ENCODE measurements at places on chromosomes 2 and 18.
A peak's percentile ranks its signal among the peaks of the same experiment; 100 is the strongest.

GRCh38 chr2:184875911-184876310 lies 277.6 kb downstream of the ZNF804A start:
- DNase-seq: no peak

DNA sequence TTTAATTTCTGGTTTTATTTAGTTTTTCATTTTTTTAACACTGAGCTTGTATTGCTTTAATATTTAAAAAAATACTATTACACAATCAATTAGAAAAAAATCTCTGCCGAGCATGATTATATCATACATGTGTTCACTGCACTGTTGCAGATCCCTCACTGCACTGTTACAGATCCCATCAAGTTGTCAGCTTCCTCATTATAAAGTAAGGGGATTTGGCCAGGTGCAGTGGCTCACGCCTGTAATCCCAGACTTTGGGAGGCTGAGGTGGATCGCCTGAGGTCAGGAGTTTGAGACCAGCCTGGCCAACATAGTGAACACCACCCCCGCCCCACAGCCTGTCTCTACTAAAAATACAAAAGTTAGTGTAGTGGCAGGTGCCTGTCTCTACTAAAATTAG lies 33.0 kb upstream of the METTL21A start:
- DNase-seq: no peak

DNA sequence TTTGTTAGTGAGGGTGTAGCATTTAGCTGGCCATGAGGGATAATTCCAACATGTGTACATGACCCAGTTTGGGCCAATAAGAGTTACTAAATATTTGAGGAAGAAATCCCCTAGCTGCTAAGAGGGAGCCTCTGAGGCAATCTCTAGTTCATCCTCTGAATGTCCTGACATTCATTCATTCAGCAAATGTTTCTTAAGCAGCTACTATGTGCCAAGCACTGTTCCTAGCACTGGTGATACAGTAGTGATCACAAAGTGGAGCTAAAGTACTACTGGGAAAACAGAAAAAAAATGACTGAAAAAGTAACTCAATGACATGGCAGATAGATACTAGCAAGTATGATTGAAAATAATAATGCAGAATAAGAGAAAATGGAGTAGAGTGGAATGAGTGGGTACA lies 79.8 kb upstream of the PID1 start:
- no peak for DNase-seq

GRCh38 chr2:27118525-27119329 lies at the start of gene CGREF1:
TSS of gene CGREF1 (minus strand) at chr2:27119128. CDS start at chr2:27104366, 14,762 bp downstream.
- no peak for DNase-seq

DNA sequence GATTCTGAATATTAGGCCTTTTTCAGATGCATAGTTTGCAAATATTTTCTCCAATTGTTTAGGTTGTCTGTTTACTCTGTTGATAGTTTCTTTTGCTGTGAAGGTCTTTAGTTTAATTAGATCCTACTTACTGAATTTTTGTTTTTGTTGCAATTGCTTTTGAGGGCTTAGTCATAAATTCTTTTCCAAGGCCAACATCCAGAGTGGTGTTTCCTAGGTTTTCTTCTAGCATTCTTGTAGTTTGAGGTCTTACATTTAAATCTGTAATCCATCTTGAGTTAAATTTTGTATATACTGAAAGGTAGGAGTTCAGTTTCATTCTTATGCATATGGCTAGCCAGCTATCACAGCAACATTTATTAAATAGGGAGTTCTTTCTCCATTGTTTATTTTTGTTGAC lies 404.8 kb downstream of the LNPK start:
- DNase-seq: no peak

DNA sequence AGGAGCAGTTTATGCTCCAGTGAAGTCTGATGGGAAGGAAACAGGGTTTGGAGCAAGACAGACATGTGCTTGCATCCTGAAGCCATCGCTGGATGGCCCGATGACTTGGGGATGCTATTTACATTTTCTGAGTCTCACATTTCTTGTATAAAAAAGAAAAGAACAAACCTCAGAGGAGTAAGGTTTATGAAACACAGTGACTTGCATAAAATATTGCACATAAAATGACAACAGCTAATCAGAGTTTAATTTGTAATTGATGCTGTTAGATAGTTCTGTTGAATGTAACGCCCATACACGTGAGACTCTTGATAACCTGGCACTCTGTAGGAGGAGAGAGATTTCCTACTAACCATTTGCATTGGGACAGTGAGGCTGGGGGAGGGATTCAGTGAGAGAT lies 16.5 kb downstream of the PRELID3A start:
- no peak for DNase-seq

DNA sequence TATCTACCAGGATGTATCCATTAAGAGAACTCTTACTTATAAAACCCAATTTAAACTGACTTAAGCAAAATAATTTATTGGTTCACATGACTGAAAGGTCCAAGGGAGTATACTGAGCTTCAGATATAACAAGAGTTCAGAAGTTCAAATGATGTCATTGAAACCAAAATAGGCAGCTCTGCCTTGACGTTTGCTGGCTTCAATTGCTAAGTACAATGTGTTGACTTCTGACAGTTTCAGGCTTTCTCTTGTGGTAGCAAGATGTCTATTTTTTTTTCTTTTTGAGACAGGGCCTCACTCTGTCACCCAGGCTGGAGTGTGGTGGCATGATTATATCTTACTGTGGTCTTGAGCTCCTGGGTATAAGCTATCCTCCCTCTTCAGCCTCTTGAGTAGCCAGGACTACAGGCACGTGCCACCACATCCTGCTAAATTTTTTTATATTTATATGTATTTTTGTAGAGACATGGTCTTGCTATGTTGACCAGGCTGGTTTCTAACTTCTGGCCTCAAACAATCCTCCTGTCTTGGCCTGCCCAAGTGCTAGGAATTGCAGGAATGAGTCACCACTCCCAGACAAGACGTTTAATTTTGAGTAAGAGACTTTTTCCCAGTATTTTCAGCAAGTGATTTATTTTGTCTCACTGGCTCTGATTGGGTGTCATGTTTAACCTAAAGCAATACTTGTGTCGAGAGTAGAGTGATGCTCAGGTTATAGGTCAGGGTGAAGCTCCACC lies 184.8 kb downstream of the NR4A2 start:
- no peak for DNase-seq

DNA sequence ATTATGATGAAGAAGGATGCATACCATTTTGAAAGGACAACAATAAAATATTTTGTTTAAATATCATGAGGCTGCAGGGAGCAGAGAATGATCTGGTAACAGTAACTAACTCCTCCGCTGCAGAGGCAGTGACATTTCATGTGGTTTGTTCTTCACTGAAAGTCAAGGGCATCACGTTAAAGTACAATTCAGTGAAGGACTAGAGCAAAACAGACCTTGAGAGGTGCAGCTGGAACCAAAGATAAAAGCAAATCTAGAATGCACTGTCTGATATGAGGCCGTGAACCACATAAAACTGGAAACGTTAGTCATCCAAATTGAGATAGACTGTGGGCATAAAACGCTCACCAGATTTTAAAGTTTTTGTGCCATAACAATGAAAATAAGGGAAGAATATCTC lies 522.9 kb upstream of the TNP1 start:
- DNase-seq: no peak

GRCh38 chr2:164164602-164165001 lies 428.8 kb upstream of the FIGN start:
- no peak for DNase-seq

DNA sequence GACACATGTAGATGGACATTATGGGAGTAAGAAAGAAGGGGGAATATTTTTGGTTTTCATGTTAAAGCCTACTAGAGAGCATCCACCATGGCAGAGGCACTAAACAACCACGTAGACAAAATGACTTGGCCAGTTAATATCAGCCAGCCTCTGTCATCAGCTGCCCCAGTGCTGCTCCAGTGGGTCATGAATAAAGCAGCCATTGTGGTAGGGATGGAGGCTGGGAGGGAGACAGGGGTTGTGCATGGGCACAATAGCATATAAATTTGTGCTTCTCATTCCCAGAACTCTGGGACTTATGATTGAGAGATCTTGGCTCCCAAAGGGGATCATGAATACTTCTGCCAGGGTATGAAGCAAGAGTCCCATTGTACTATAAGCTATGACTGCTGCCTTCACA lies 31.1 kb upstream of the CXCR4 start:
- no peak for DNase-seq

DNA sequence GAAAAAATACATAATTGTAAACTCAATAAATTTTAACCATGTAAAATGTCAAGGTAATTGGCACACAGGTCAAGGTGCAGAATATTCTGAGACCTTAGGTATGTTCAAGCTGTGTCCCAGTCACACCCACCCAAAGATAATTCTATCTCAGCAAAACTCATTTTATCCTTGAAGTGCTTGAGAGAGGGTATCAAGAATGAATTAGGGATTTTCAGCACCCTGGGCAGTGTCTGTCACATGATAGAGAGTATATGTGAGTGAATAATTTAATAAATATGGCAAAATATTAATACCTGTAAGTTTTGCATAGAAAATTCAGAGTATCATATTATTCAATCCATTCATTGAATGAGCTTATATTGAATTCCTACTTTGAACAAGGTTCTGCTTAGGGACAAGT lies 567.9 kb downstream of the FBXO15 start:
- DNase-seq: no peak

GRCh38 chr2:32641180-32641579 lies 13.3 kb downstream of the TTC27 start:
- DNase-seq: no peak

DNA sequence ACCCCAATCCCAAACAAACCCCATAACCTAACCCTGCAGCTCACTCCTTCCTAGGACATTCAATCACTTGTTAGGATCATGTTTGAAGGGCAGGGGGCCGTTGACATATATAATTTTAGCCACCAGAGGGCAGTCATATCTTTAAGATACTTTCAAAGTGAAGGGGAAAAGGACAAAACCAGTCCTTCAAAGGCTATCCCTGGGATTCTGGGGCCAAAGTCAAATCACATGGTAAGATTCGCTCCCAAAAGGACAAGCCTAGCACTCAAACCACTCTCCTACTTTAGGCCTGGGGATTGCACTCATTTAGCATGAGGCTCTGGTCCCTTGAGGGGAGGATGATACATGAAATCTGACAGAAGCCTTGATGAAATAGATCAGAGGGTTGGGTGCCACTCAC lies 44.6 kb downstream of the HAUS1 start:
- peak; percentile 37 for DNase-seq

Data from activated naive CD4-positive, alpha-beta T cell treated with Interleukin-2 at 50 U/mL for 16 hours (primary cell).